NCI-H2171 (cell line): ENCODE measurements at places on chromosomes 5 and 9.
A peak's percentile ranks its signal among the peaks of the same experiment; 100 is the strongest.

DNA sequence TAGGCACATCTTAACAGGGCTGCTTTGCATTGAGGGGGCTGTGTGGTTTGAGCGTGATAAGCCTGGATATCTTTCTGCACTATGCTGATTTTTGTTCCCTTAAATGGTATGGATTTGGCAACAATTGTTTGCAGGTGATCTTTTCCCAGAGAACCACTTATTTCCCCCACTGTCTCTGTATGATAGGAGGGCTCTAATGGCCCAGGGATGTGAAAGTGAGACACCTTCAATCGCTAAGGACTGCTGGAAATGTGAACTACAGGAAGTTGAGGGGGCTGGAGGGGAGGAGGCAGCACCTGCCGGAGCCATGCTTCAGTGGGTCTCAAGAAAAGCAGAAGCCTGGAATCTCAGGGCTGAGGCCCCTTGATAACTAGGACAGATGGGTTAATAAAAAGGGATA lies 29.4 kb downstream of the SYK start:
- DNase-seq, result peak; percentile 79

GRCh38 chr5:179607160-179607931 lies 16.1 kb downstream of the HNRNPH1 start:
- DNase-seq, result peak; percentile 41

DNA sequence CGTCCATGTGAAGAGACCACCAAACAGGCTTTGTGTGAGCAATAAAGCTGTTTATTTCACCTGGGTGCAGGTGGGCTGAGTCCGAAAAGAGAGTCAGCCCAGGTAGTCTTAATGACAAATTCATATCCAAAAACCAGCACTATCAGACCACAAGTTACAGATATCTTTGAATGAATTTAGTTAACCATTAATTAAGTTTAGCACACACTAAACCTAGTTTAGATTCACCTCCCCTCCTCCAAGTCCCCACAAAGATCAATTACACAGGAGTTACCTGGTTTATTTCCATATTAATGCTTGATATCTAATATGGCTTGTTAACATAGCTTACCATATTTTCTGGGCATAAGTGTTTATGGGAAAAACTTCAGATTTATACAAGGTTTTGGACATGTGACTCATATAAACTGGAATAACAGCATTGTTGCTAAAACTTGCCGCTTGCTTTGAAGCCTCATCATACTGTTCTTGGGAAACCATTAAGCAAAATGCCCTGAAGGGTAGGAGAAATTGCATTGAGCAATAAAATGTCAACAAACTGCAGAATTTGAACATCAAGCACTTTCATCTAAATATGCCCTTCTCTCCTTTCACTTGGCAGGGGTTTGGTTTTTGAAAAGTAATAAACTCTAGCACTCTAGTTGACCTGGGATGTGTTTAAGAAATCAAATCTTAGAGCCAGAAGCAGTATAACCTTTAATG lies 166.9 kb downstream of the SNCAIP start:
- DNase-seq, result no peak

- DNase-seq, result no peak
Measured at GRCh38 chr9:105131981-105132380, 112.5 kb upstream of the SLC44A1 start.

- DNase-seq, result no peak
Measured at GRCh38 chr9:131818089-131818488, 78.2 kb upstream of the RAPGEF1 start.

DNA sequence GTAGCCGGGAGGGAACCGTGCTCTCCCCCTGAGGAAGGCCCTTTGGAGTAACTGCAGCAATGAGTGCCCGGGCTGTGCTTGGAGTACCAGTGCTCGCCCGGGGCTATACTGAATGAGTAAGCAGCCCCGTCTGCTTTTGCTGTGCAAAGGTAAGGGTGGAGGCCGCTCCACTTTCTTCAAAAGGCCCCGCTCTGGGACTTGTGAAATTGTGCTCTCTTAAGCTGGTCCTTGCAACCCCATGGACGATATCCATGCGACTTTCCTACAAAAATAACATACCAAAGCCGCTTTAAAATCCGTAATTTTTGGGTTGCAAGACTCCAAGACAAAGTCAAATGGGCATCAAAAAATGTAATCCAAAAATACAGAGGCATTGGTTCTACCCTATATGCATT lies 578 bp upstream of the TNFAIP8 start:
- DNase-seq, result no peak

- no peak for DNase-seq
Measured at GRCh38 chr9:115649991-115650472, 503.6 kb upstream of the PAPPA start.

DNA sequence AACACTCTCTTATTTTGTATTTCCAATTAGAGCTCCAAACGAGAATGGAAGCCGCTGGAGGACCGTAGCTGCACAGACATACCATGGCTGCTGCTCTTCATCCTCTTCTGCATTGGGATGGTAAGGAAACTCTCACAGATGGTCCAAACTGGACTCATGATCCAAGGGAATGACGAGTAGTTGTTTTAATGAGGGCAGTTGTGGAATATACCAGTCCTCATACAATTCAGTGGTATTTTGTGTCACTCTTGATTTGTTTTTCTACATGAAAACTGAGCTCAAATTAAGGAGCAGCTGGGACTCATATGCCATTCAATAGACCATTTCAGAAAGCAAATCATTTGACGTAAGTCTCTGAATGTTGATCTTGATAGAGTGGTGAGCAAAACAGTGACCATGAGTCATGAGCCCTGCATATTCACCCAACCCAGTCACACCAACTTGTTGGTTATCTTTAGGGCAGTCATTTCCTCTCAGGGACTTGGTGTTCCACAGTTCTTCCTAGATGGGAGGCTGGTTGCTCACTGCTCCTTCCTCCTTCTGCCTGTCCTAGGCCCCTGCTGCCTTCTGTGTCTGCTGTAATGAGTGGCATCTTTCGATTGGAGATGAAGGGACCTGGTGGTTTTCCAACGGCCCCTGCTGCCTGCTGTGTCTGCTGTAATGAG lies 54.9 kb downstream of the SLC44A1 start:
- DNase-seq, result no peak

DNA sequence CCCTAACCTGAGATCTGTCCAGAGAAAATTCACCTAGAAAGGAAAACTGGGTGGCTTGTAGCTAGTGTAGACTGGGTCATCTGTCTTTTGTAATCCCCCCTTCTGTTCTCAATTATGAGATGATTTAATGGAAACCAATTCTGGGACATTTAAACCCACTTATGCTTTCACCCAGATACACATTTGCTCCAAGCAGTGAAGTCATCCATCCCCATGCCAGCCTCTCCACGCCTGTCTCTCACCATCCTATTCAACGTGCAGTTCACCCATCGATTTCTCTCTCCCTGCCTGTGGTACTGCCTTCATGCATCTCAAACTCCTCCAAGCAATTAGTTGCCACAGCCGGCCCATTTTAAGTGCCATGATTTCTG lies 1.8 kb downstream of the PHF19 start:
- DNase-seq, result no peak

DNA sequence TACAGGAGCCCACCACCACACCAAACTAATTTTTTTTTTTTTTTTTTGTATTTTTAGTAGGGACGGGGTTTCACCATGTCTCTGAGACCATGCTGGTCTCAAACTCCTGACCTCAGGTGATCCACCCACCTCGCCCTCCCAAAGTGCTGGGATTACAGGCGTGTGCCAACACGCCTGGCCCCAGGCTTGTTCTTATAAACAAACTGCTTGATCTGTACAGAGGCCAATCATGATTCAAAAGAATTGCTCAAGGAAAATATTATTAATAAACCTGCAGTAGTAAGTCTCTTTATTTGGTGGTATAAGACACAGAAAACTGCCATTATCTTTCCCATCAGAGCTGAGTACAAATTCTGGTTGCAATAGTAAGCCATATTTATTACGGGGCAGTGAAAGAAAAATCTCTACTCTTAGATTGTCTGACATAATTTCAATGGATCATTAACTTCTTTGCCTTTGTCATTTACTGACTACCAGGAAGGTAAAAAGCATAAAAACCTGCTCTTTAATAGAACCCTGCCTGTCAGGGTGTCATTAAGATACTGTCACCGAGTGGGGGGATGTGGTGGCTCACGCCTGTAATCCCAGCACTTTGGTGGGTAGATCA lies 33.3 kb downstream of the RASEF start:
- DNase-seq, result no peak

DNA sequence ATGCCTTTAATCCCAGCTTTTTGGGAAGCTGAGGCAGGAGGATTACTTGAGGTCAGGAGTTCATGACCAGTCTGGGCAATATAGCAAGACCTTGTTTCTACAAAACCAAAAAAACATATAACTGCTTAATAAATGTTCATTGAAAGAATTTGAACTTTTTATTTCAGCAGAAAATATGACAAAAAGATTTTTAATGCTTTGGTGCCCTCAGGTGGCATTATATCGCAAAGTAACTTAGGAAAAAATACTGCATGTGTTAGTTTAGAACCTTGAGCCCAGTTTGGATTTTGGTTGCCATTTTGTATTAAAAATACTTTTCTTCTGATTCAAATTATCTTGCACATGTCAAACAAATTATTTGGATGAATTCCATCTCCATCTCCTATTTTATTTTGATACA lies 103.2 kb downstream of the GPBP1 start:
- no peak for DNase-seq

DNA sequence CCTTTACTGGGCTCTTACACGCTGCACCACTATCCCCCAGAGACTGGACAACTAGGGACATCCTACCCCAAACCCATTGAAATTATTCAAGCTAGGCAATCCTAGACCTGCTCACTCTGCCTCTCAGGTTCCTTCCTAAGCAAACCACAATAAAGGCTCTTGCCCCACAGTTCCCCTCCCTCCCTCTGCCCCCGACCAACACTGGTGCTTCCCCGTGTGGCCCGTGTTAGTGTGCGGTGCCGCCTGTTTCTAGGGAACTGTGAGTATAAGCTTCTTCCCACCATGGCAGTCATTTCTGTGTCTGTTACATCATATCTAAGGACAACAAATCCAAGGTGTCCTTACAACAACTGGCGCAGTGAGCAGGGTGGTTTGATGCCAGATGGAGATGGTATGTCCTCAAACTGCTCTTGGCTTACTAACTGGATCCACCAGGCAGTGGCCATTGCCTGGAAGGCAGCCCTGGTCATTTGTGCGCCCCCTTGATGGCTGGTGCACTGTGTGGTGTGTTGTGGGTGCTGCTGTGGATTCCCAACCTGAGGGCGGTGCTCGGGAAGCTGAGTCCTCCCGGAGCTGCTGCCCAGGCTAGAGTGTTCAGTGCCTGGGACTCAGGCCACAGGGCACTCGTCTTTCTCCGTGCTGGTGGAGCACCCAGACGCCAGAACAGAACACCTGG lies 8.4 kb upstream of the MXD3 start:
- no peak for DNase-seq

- no peak for DNase-seq
Measured at GRCh38 chr9:137217276-137218211, 4.5 kb downstream of the RNF208 start.

- DNase-seq, result no peak
Measured at GRCh38 chr9:34069831-34070230, 21.1 kb upstream of the UBAP2 start.

- no peak for DNase-seq
Measured at GRCh38 chr5:79191457-79191856, 44.5 kb upstream of the JMY start.

GRCh38 chr9:3931996-3932906 lies 367.6 kb downstream of the GLIS3 start:
- no peak for DNase-seq
